ENCODE measurements at places on chromosomes 1 and 21. TPM values are rescaled to one million over a fixed set of nuclear protein-coding genes. Genes with fewer than 3 reads are reported as not detected.

The ADCY10 gene
- total RNA-seq = under 0.01 TPM

The MROH7 gene
- not detected for total RNA-seq

The GBP4 gene
- total RNA-seq = 0.60 TPM

The GPR61 gene
- 0.20 TPM for total RNA-seq

The LCE1E gene
- not detected for total RNA-seq

The CELA3A gene
- total RNA-seq = not detected

The LEMD1 gene
- total RNA-seq = not detected

The SPRR5 gene
- not detected for total RNA-seq

The GJB4 gene
- not detected for total RNA-seq

The CRABP2 gene
- total RNA-seq = 66.6 TPM

The HRNR gene
- total RNA-seq = under 0.01 TPM

The FCGR1A gene
- not detected for total RNA-seq

GRCh38 chr1:27804791-27805190 lies 25.8 kb upstream of the PPP1R8 start:
- DNase-seq = no peak

DNA sequence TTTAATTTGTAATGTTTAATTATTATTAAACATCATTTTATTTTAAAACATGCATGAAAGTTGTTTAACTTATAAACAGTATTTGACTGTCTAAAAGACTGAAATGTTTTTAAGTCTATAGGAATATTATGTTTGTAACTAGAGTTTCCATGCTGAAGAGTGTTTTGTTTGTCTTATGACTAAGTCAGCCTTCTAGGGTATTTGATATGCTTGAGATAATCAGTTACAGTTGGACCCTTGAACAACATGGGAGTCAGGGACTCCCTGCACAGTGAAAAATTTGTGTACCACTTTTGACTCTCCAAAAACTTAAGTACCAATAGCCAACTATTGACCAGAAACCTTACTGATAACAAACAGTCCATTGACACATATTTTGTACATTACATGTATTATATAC lies 45.5 kb upstream of the KANK4 start:
- no peak for DNase-seq

DNA sequence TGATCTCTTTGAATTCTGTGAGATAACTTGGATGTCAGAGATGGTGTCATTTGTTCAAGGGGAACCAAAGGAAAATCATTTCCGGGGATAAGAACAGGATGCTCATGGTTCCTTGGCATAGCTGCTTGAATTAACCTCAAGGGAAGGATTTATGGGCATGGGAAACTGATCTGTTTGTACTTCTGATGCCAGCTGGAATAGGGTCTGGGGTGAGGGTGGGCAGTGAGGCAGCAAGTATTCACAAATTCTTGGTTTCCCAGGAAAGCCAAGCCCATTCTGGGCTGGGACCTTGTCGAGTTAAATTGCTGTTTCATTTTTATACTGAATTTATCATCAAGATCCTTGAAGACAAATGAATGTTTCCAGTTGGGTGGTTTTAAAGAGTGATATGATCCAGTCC lies 14.1 kb downstream of the INTS3 start:
- DNase-seq = no peak

- peak; percentile 91 for DNase-seq
Measured at GRCh38 chr1:10528066-10529014, 53.6 kb downstream of the PEX14 start.

- no peak for DNase-seq
Measured at GRCh38 chr1:224541072-224541790, 74.9 kb upstream of the CNIH3 start.

- DNase-seq = no peak
Measured at GRCh38 chr21:35096959-35097358, 47.9 kb upstream of the RUNX1 start.

DNA sequence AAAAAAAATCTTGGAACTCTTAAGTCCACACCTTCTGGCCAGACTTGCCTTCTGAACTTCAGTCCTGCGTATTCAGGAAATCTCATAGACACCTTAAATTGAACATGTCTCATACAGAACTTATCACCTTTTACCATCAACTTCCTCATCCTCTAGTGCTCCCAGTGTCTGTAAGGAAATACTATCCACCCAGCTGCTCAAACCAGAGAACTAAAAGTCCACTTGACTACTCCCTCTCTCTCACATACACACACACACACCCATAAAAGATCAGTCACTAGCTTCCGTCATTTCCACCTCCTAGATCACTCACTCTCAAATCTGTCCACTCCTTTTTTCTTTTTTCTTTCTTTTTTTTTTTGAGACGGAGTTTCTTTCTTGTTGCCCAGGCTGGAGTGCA lies 10.9 kb upstream of the CAP1 start:
- DNase-seq = no peak

- DNase-seq = no peak
Measured at GRCh38 chr21:41598561-41599431, 90.8 kb upstream of the TMPRSS2 start.

DNA sequence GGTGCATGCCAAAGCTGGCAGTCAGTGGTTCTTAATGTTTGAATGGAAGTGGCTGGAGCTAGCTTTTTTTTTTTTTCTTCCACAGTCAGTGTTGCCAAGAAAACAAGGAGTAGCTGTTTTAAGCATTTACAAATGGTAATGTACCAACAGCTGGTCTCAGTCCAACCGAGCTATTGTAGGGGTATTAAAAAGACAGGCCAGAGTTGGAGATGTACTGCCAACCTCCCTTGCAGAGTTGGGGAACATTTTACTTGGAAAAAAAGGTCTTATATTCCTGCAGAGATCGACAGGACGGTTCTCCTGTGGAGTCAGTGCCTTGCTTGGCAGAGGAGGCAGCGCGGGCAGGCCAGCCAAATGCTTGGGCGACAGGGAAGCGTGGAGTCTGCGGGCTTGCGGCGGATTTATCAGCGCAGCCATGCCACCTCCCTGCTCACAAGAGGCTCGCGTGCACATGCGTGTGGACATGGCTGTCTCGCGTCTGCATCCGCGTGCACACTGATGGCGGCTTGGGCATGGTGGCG lies 338.1 kb downstream of the RPS6KC1 start:
- no peak for DNase-seq

DNA sequence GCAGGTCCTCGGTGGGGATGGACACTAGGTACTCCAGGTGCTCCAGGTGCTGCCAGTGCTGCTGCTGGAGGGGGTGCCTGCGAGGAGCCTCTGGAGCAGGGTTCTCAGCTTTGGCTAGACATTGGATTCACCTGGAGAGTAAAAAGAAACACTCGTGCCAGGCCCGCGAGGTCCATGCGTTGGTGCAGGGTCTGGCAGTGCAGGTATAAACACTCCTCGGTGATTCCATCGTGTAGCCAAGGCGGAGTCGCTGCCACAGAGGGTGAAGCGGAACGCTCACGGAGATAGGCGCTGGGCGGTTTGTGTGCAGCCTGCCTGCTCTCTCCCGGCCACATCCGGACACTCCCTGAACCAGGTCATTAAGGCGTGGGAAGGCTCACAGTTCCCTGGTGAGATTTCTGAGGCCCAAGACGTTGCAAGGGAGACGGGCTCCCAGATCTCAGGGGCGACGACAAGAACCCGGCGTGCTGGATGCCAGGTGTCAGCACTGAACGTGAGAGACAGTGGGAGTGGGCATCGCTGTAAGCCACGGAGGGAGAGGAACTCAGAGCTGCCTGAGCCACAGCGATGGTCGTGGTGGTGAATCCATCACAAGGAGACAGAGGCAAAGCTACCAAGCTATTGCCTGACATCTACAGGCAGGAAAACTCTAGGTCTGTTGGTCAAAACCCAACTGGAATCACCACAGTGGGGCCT lies 17.2 kb upstream of the SUMO3 start:
- no peak for DNase-seq

DNA sequence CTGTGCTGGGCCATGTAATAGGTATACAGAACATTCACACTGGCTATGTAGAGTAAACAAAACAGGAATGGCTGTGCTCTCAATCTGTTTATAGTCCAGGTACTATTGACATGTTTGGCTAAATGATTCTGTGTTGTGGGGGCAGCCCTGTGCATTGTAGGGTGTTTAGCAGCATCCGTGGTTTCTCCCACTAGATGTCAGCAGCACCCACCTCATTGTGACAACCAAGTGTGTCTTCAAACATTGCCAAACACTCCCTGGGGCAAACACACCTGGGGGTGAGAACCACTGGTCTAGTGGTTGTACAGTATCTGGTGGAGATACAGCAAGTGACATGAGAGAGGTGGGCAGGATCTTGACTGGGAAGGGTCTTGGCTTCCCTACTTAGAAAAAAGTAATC lies 80.4 kb upstream of the SPATA6 start:
- peak; percentile 16 for DNase-seq

GRCh38 chr1:69862906-69863305 lies 295.2 kb downstream of the LRRC7 start:
- DNase-seq = no peak

- DNase-seq = no peak
Measured at GRCh38 chr1:246164764-246165163, 342.3 kb downstream of the SMYD3 start.

- DNase-seq = no peak
Measured at GRCh38 chr1:168583571-168583970, 7.2 kb downstream of the XCL1 start.

DNA sequence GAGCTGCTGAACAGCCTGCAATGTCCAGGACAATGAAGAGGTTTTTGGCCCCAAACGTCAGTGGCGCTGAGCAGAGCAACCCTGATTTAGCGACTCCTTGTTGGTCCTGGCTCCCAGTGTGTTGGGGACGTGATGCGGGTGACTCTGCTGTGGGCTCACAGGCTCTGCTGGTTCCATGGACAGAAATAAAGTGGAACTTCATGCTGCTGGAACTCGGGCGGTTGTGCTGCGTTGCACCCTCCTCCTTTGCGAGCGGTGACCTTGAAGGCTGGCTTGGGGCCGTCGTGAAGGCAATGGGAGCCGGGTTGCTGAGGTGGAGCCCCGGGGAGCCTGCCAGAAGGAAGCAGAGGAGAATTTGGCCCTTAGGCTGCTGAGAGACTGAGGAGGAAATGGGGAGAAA lies 122.6 kb upstream of the C1orf174 start:
- DNase-seq = no peak

DNA sequence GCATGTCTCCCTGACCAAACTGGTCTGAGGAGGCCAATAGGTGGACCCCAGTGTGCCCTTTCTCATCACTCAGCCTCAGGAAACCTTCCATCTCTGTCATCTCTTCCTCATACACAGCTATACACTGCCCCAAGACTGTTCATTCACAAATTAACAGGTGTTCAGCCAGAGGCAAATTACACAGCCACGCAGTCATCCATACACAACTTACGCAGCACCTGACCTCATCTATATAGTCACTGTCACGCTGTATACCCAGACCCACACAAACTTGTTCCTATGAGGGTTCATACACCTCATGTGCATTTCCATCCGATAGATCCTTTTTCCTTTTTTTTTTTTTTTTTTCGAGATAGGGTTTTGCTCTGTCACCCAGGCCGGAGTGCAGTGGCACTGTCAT lies 12.4 kb downstream of the DLGAP3 start:
- DNase-seq = no peak

DNA sequence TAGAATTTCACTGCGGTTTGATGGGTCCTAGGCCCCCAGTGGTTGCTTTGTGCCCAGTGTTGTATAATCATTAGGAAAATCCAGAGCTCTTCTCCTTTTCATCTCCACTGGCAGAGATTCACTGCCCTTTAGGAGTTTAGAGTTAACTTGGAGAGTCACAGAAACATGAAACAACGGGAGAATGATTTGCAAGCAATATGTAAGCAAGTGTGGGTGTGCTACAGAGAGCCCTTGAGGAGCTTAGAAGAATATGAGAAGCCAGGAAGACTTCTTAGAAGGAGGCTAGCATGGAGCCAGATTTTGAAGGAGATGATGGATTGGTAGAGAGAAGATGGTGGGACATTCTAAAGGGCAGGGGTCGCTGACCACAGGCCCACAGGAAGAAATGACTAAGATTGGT lies 327.3 kb downstream of the ZNF326 start:
- no peak for DNase-seq

GRCh38 chr1:93033785-93034184 lies 45.3 kb upstream of the MTF2 start:
- no peak for DNase-seq

- DNase-seq = no peak
Measured at GRCh38 chr1:95982711-95983110, 738.9 kb upstream of the PTBP2 start.

GRCh38 chr1:236895665-236896387 lies 100.7 kb downstream of the MTR start:
- no peak for DNase-seq

- peak; percentile 72 for DNase-seq
Measured at GRCh38 chr1:55816456-55817426, 601.6 kb upstream of the USP24 start.

GRCh38 chr1:153217212-153217611 lies at the start of gene PRR9:
Gene PRR9 (plus strand): TSS chr1:153217584. CDS start chr1:153218145, 561 bp downstream.
- peak; percentile 13 for DNase-seq

DNA sequence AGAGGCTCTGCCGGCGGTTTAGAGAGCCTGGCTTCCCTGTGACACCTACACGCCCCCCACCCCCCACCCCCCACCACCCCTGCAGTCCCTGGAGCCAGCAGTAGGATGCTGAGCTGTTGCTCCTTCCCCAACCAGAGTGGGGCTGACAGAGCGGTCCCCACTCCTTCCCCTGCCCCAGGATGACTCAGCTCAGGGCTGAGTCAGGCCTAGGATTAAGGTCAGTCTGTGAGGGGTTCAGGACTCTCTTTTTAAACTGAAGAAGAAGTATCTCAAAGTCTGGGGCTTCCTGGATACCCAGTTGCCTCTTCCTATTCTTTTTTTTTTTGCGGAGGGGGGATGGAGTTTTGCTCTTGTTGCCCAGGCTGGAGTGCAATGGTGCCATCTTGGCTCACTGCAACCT lies 19.1 kb downstream of the DMBX1 start:
- no peak for DNase-seq

GRCh38 chr21:42151148-42151947 lies 67.6 kb upstream of the ABCG1 start:
- DNase-seq = no peak

- DNase-seq = no peak
Measured at GRCh38 chr1:48792961-48793360, 16.3 kb upstream of the BEND5 start.

- no peak for DNase-seq
Measured at GRCh38 chr1:230387296-230387695, 38.8 kb downstream of the PGBD5 start.

- peak; percentile 36 for DNase-seq
Measured at GRCh38 chr1:92797961-92798360, 13.1 kb upstream of the EVI5 start.

DNA sequence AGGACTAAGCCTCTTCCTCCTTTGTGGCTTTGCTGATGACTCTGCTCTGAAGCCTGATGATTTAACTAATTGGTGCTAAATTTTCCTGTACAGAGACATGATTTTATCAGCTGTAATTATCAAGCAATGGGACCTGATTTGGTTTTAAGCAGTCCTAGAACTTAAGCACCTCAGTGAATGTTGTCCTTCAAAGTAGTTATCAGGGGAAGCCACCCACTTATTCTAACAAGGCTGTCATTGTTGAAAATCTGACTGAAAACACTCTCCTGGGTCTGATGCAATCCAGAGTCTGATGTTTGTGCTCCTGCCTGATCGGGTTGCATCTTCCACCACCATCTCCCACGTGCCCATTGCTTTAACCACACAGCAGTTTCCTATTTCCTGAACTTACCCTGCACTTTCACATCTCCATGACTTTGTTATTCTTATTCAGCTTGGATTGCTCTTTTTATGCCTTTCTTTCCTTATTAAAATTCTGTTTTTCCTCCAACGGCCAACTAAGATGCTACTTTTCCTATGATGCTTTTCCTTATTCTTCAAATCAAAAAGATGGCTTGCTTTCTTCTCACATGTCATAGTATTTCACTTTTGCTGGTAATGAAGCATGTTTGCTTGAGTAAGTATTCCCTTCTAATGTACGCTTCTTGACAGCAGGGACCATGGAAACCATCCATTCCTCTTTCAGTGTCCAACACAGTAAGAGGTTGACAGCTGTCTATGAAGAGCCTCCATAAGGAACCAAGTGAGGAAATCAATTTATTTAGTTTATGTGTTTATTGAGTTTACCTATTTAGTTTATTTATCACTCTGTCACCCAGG lies 55.0 kb downstream of the S1PR1 start:
- DNase-seq = peak; percentile 86

Measured in RPMI7951 (cell line).